ENCODE measurements at places on chromosomes 3 and 15.

DNA sequence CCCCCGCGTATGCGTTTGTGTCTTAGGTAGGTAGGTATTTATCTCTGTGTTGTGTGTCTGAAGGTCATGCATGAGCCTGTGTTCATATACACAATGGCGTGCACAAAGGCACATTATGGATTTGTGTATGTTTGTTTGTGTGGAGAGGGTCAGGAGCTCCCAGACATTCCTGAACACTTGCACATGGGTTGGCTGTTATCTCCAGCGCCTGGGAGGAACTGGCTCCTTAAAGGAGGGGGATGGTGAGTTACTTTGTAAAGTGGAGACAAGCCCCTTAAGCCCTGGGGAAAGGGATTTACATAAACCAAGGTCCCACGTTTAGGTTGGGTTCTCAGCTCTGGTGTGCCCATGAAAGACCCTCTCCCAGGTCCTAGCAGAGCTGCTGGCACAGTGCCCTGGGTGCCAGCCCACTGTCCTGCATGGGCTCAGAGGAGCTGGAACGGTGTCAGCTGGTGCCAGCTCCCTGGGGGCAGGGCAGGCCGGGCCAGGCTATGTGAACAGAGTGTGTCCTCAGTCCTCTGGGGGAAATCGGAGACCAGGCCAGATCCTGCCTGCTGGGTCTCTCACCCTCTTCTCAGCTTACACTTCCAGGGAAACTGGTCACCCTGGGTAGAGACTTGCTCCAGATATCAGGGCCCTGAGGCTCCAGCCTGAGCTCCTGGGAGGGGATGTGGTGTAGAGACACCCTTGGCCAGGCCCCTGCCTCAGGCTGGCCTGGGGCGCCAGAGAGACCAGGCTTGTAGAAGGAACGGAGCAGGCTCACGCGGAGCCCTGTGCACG lies 25.1 kb downstream of the SNX33 start:
- DNase-seq, result no peak

GRCh38 chr3:62161371-62161770 lies 212.0 kb downstream of the FEZF2 start:
- no peak for DNase-seq

DNA sequence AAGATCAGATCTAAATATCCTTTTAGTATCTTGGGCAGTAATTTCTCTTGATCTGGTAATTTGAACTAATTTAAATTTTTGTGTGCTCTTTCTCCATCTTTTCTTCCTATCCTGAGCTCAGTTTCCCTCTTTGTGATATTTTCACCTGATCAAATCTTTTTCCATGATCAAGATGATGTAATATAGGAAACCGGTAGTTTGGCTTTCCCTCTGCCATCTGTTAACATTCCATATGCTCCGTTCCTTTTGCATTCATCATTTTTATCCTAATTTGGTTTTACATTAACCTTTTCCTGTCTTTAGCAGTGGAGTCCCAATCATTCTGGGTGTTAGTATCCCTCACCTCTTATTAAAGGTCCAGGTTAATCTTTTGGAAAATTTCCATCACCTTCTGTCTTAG lies 5.9 kb upstream of the ABHD6 start:
- no peak for DNase-seq

DNA sequence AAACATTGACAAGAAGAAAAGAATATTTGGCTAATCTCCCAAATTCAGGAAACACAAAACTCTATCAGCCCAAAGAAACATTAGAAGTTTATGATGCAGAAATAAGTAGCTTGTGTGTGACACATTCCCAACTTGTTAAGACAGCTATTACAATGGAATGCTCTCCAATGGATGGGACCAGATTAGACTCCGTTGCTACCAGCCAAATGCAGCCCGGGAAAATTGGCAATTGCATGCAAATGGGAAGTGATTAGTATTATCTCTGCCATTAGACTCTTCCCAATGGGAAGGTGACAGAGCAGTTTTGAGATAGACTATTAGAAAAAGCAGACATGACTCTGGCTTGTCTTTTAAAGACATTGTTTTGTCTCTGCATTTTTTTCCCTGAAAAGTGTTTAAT lies 37.4 kb upstream of the KCNMB2 start:
- DNase-seq, result no peak

DNA sequence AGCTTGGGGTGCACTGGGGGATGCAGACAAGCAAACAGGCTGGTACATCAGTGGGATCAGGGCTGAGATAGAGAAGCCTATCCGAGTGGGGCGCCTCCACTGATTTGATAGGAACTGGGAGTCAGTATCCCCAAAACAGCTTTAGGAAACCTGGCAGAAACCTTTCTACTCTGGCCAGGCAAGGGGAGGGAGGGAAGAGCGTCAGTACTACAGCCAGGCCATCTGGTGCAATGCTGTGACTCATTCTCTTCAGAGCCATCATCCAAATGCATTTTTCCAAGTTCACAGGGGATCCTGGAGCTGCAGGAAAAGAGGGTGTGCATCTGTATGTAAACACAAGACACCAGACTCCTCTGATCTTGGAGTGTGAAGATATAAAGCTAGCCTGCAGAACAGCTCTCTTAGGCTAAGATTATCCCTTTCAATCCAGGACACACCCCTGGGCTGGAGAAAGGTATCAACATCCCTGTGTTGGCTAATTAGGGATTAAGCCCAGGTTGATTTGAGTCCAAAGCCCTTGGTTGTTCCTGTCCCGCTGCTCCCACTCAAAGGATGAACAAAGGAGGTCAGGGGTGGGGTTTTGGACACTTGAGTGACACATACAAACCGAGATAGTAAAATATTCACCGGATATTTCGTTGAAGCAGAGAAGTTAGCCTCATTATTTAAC lies 9.3 kb downstream of the GALNT15 start:
- DNase-seq, result no peak

- no peak for DNase-seq
Measured at GRCh38 chr3:29385046-29385830, 104.4 kb downstream of the RBMS3 start.

DNA sequence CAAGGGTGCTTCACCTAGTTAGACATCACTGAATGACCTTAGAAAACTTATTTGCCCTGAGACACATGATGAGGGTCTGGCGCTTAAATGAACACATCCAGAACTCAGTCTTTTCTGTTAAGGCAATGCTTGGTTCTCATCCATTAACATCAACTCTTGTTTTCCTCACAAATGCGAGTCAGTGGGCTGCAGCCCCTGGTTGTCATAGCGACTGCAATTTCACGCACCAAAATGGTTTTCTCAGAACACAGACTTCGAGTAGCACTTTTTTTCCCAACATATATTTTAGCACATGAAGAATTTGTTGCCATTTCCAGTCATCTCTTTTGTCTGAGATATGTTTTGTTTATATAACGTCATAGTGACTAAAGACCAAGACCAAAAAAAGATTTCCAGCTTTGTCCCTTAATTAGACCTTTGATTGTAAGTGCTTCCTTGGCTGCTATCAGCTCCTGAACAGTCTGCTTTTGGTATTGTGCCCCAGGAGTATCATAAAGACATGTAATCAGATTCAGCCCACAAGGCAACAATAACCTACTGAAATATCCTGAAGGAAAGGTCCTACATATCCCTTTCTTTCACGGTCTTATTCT lies 68.5 kb downstream of the GPR176 start:
- no peak for DNase-seq

DNA sequence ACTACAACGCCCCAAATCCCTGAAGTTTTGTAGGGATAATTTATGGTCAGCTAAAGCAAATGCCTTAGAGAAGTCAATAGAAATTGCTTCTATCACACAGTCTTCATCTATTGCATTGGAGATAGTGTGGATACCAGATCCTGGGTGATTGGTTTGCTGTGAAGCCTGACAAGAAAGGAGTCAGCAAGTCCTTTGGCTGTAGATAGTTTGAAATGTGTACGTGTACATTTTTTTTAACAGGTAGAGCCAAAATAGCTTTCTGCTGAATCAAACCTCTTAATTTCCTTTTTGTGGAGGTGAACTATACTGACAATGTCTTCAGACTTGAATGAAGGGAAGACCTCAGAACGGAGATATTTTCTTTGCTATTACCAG lies 312.3 kb downstream of the ZBBX start:
- DNase-seq, result no peak

All from NCI-H510A treated with DMSO at 0.1 percent for 48 hours (cell line).